Effector CD8-positive, alpha-beta T cell (primary cell): ENCODE measurements at places on chromosomes 5 and 9.

GRCh38 chr5:10778179-10778910 lies 17.3 kb upstream of the DAP start:
- DNase-seq, result no peak

DNA sequence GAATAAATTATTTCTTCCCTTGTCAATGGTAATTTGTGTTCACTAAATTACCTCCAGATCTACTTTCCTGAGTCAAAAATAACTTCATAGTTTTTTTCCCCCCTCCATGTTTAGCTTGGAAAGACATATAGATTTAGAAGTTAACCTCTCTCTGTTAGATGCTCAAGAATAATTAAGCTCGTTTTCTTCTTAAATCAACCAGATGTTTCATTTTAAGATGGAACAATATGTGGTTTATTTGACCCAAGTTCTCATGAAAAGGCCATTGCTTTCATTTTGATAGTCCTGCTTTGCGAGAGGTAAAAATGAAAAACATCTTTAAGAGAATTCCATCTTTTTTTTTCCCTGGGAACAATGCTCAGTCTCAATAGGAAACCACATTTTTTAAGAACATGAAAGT lies 27.7 kb upstream of the GAS1 start:
- DNase-seq, result no peak

- no peak for DNase-seq
Observed at GRCh38 chr5:56375011-56375410, 141.9 kb upstream of the ANKRD55 start.

- DNase-seq, result no peak
Observed at GRCh38 chr5:130111746-130112145, 207.5 kb downstream of the CHSY3 start.

- DNase-seq, result no peak
Observed at GRCh38 chr5:176440927-176441706, 7.1 kb upstream of the FAF2 start.

DNA sequence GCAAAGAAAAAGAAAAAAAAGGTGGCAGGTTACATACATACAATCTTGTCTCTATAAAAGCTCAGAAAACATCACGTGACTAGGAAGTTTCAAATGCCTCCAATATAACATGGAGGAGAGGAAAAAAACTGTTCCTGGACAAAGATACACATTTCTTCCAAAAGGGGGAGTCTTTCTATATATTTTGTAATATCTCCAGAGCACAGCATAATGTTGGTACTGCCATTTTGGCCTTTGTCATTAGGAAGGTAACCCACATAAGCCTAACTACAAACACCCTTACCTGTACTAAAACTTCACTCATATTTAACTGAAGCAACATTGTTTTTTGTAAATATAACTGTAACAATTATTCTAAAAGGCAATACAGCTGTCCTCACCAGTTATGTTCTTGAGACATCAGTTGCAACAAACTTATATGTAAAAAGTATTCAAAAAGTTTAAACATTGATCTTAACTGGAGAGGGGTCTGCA lies 1.2 kb upstream of the BTF3 start:
- no peak for DNase-seq

GRCh38 chr5:77151501-77151900 lies 59.0 kb upstream of the PDE8B start:
- DNase-seq, result no peak

DNA sequence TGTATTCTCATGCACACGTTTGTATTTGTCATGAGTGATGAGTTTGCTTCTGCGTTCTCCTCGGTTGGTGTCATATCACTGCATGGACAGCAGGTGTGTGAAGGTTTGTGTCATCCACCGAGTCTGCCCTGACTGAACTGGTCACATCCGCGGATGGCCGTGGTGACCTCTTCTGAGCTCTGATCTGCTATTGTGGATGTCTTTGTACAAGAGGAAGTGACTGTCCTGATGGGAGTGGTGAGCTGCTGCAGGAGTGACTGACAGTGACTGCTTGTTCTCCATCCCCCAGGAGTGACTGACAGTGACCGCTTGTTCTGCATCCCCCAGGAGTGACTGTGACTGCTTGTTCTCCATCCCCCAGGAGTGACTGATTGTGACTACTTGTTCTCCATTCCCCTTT lies 69.9 kb downstream of the EHMT1 start:
- no peak for DNase-seq

GRCh38 chr5:1468247-1468612 lies 23.0 kb upstream of the SLC6A3 start:
- DNase-seq, result peak; percentile 22

DNA sequence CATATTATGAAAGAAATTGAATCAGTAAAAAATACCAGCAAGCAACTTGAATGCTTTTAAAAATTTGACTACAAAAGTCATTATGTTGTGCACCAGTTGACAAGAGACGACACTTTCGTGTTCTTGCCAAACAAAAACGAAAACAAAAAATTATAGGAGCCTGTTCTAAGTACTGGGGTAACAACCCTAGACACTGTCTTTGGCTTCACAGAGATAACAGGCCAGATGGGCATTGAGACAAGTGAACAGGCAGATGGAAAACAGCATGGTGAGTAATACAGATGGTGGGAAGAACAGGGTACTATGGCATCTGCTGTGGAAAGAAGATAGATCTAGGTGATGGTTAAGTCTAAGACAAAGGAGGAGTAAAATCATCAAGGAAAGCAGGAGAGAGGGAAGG lies 99.0 kb downstream of the CDH12 start:
- no peak for DNase-seq

GRCh38 chr5:68949256-68949655 lies 144.6 kb upstream of the SLC30A5 start:
- DNase-seq, result no peak

DNA sequence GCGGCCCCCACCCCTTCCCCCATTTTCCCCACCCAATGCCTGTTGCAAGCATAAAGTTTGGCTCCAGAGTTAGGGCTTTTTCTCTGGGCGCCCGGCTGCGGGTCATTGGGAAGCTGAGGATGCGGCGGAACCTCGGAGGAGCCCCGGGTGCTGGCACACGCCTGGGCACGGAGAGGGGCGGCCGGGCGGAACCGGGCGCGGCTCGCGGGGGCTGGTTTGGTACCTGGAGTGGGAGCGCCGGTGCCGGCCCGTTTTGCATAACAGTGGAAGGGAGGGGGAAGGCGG lies 1.2 kb downstream of the PPARGC1B start:
- DNase-seq, result no peak

DNA sequence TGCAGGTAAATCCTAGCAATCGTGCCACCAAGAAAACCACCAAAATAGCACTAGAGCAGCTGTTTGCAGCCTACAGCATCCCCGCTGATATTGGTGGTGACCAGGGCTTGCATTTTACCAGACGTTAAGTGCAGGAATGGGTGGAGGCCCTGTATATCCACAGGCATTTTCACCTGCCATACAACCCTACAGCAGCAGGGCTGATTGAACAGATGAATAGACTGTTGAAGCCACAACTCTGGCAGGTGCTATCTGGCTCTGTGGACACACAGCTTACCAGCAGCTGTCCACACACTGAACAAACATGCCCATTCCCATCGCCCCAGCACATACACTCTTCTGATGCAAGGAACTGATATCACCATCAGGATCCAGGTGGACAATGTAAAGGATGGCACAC lies 154.5 kb upstream of the APC start:
- no peak for DNase-seq

DNA sequence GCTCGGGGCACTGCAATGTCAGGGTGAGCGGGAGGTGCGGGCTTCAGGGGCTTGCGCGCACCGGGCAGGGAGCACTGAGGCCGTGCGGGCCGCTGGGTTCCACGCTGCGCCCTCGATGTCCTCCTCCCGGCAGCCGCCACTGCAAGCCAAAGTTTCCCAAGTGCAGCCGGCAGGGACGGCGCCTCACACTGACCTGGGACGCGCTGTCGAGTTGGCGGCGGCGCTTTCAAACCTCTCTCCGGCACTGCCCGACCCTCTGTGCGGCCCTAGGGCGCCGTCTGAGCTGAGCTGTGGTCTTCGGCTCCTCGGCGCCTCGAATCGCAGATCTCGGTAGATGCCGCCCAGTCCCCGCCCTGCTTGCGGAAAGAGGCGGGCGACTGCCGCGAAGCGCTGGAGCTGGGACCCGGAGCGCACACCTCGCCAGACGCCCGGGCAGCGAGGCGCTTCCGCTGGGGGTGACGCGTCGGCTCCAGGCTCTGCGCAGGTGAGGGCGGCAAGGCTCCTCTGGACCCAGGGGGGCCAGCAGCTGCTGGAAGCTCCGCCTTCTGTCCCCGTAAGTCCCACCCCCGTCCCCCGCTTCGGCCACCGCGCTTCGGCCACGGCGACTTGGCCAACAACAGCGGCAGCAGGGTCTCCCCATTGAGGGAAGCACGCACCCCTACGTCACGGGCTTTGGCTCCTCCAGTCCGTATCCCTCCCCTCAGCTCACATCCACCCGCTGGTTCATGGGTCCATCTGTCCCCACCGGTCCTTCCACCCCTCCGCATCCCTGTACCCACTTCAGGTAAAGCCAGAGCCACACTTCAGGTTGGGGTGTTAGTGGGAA lies at the start of gene ANKRD34B:
Gene ANKRD34B (minus strand): TSS at position 320 of the 826 bp plus-strand sequence. CDS start 10,261 bp downstream, outside the sequence.
- DNase-seq, result no peak

GRCh38 chr5:126070481-126070880 lies 352.7 kb upstream of the GRAMD2B start:
- DNase-seq, result no peak

GRCh38 chr9:91810286-91810905 lies 139.6 kb downstream of the ROR2 start:
- DNase-seq, result no peak

GRCh38 chr5:164680216-164680615 lies 1174.8 kb downstream of the MAT2B start:
- DNase-seq, result no peak

GRCh38 chr5:173922527-173922926 lies 34.4 kb downstream of the CPEB4 start:
- DNase-seq, result no peak

GRCh38 chr5:52725065-52725746 lies 62.5 kb upstream of the ITGA1 start:
- DNase-seq, result peak; percentile 16

DNA sequence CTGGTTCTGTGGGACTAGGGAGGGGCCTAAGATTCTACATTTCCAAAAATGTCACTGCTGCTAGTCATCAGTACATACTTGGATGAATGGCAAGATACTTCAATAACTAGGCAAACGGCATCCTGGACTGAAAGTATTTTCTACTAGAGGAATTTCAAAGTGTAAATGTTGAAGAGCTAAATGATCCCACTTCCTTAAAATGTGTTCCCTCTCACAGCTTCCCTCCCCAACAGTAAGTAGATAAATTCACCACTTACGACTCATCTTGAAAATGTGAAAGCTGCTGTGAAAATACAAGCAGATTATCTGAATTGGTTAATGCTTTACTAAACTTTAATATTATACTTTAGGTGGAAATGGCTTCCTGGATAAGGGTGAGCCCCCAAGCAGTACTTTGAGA lies 1571.5 kb upstream of the WWC1 start:
- no peak for DNase-seq

DNA sequence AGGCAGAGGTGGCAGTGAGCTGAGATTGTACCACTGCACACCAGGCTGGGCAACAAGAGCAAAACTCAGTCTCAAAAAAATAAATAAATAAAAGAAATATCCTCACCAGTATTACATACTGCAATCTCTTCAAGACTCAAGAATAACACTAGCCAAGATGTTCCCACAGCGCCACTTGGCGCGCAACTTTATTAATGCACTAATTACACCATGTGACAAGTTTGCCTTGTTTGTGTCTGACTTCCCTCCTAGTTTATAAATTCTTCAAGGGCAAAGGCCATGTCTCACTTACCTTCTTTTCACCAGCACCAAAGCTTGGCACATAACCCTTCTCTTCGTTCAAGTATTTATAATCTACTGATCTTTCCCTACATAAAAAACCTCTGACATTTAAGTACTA lies 4.8 kb downstream of the SKP1 start:
- no peak for DNase-seq

DNA sequence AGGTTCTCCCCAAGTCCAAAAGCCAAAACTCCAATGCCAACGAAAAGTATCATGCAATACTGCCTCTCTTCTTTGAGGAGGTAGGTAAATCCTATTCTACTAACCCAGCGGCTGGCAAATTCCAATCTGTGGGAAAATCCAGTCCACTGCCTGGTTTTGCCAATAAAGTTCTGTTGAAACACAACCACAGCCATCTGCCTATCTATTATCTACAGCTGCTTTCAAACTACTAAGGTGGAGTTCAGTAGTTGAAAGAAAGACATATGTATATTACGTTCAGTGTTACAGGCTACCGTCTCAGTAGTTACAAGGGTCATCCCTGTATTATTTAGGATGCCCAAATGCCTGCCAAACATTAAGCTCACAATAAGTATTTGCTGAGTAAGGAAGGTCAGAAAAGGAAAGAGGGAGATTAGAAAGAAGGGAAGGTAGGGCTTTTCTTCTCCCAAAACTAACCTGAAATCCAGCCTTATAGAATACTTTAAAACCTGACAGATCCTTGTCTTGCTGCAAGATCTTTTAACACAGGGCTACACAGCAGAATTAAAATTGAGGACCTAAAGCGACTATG lies 16.2 kb downstream of the ARL15 start:
- no peak for DNase-seq

GRCh38 chr5:145260670-145261069 lies 574.5 kb downstream of the PRELID2 start:
- no peak for DNase-seq

DNA sequence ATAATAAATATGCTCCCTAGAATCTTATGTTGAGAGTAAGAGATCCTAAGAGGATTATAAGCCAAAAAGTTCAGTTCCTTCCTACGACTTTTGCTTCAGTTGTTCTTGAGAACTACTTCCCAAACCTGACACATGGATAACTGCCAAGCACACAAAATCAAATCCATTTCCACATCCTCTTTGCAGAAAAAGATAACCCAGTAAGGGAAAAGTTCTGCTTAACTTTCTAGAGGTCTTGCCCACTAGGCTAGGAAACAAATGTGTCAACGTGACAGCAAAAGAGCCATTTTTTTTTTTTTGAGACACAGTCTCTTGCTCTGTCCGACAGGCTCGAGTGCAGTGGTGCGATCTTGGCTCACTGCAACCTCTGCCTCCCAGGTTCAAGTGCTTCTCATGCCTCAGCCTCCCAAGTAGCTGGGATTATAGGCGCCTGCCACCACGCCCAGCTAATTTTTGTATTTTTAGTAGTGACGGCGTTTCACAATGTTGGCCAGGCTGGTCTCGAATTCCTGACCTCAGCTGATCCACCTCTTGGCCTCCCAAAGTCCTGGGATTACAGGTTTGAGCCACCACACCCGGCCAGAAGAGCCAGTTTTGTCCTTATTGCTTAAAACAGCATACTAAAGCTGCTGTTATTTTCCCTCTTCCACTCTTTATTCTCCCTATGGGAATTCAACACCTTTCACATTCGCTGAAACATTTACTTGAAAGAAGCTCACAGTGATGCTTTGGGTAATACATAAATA lies 24.2 kb downstream of the CSNK1A1 start:
- no peak for DNase-seq

GRCh38 chr5:40784027-40784653 lies 14.0 kb downstream of the PRKAA1 start:
- DNase-seq, result no peak
